ENCODE measurements at places on chromosomes 16 and 17. TPM values are rescaled to one million over a fixed set of nuclear protein-coding genes. Genes with fewer than 3 reads are reported as not detected.

- DNase-seq = no peak
Observed at GRCh38 chr16:52467753-52468152, 79.2 kb downstream of the TOX3 start.

GRCh38 chr17:16975744-16976625 lies 4.1 kb upstream of the TNFRSF13B start:
- DNase-seq = no peak

GRCh38 chr17:67165201-67165600 lies 79.8 kb downstream of the HELZ start:
- no peak for DNase-seq

- DNase-seq = no peak
Observed at GRCh38 chr16:66899310-66899944, 19.1 kb downstream of the PDP2 start.

DNA sequence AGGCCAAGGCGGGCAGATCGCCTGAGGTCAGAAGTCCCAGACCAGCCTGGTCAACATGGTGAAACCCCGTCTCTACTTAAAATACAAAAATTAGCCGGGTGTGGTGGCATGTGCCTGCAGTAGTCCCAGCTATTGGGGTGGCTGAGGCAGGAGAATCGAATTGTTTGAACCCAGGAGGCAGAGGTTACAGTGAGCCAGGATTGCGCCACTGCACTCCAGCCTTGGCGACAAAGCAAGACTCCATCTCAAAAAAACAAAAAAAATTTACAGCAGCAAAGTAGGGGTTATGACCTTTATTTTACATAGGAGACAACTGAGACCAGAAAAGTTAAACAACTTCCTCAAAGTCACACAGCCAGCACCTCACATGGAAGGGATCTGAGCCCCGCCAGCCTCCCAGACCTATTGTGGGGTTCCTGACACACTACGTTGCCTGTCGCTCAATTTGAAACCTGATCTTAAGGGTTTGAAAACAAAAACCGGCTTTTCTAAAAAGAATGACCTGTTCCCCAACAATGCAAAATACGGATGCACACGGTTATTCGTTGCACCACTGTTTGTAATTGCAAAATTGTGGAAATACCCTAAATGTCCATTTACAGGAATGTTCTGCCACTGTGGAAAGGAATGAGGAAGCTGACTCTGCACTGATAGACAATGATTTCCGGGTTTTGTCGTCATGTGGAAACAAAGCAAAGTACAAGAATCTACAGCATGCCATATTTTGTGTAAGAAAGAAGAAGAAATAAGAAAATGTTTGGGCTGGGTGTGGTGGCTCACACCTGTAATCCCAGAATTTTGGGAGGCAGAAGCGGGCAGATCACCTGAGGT lies 77.2 kb downstream of the CNGB1 start:
- DNase-seq = no peak

DNA sequence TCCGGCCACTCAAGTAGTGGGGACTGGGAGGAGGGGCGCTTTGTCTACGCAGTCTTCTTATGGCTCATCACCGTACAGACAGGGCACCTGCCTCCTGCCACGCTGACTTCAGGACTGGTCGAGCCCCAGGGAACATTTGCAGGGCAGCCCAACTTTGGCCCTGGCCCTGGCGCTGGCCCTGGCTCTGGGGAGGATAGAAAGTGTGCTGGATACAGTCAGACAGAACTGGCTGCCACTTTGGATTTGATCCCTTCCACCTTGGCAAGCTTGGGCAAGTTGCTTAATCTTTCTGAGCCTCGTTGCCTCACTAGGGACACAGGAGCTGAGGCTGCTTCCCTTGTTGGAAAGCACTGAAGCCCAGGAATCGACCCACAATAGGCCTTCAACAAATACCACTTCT lies 13.6 kb downstream of the LGALS9 start:
- no peak for DNase-seq

DNA sequence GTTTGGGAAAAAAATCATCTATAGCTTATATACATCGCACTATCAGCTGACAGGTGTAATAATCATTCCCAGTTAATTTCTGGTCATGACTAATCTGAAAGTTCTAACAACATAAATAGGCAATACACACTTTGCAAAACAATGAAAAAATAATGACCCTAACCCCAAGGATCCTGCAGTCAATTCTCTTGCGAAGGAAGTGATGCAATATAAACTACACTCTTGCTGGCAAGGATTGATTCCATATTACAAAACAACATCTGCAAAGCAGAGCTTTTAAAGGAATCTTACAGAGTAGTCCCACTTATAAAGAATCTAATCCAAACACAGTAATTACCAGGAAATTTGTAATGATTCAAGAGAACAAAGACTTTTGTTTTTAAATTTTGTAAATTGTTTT lies 73.4 kb downstream of the MYO1D start:
- no peak for DNase-seq

DNA sequence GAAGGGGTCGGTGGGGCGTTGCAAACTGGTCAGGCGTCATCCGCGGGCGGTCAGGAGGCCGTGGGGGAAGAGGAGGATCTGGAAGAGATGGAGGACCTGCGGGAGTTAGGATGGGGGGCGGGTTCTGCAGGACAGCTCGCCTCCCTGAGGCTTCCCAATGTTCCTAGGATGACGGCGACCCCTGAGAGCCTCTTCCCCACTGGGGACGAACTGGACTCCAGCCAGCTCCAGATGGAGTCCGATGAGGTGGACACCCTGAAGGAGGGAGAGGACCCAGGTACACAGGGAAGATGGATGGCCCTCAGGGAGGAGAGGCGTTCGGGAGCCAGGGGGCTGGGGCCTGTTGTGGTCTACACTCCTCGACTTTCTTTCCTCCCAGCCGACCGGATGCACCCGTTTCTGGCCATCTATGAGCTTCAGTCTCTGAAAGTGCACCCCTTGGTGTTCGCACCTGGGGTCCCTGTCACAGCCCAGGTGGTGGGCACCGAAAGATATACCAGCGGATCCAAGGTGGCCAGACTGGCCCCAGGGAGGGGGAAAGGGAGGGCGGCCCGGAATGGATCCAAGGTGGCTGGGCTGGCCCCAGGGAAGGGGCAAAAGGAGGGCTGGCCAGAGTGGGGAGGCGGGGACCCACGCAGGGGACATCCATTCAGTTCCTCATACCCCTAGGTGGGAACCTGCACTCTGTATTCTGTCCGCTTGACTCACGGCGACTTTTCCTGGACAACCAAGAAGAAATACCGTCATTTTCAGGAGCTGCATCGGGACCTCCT lies 839 bp downstream of the PLD2 start:
- no peak for DNase-seq

GRCh38 chr16:62965831-62966230 lies 929.6 kb upstream of the CDH8 start:
- no peak for DNase-seq

DNA sequence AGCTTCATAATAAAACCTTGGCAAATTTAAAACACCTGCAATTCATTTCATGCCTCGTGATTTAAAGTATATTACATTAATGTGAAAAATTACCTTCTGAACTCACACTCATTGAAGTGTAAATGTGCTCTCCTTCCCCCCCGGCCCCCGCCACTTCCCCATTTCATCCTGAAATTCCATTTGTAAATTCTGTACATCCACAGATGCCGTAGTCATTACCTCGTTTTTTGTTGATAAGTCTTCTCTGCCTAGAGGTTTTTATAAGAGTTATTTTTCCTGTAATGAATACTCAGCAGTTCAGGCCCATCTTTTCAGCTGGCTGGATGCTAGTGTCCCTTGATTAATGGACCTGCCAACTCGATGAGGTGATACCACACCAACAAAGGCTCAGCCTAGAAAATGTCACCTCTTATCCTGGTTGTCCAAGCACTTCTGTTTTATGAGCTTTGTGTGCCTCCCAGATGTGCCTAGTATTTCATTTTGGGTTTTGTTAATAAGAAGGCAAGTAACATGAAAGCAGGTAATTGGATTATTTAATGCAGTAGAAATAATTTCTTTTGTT lies 64.8 kb upstream of the KIFC3 start:
- no peak for DNase-seq

DNA sequence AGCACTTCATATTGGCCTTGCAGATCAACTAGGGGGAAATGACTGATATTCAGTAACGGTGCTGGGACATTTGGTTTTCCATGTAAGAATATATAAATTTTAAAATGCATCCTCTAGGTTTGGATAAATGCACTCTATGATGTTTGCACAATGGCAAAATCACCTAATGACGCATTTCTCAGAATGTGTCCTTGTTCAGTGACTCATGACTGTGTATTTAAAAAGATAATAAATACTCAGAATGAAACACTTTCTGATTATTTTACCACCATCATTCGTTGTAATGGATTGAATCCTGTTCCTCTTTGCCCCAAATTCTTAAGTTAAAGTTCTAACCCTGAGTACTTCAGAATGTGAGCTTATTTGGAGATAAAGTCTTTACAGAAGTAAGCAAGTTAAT lies 17.2 kb upstream of the ADGRG1 start:
- no peak for DNase-seq

GRCh38 chr16:3961449-3961849 lies 80.9 kb upstream of the CREBBP start:
- peak; percentile 92 for DNase-seq

- no peak for DNase-seq
Observed at GRCh38 chr17:8880466-8880865, 13.0 kb upstream of the PIK3R6 start.

GRCh38 chr17:64256913-64257807 lies 5.9 kb downstream of the TEX2 start:
- peak; percentile 49 for DNase-seq

- no peak for DNase-seq
Observed at GRCh38 chr16:13291591-13292333, 390.4 kb downstream of the SHISA9 start.

- no peak for DNase-seq
Observed at GRCh38 chr16:47895146-47895545, 260.6 kb downstream of the ABCC12 start.

- no peak for DNase-seq
Observed at GRCh38 chr16:78761427-78761826, 662.0 kb downstream of the WWOX start.

DNA sequence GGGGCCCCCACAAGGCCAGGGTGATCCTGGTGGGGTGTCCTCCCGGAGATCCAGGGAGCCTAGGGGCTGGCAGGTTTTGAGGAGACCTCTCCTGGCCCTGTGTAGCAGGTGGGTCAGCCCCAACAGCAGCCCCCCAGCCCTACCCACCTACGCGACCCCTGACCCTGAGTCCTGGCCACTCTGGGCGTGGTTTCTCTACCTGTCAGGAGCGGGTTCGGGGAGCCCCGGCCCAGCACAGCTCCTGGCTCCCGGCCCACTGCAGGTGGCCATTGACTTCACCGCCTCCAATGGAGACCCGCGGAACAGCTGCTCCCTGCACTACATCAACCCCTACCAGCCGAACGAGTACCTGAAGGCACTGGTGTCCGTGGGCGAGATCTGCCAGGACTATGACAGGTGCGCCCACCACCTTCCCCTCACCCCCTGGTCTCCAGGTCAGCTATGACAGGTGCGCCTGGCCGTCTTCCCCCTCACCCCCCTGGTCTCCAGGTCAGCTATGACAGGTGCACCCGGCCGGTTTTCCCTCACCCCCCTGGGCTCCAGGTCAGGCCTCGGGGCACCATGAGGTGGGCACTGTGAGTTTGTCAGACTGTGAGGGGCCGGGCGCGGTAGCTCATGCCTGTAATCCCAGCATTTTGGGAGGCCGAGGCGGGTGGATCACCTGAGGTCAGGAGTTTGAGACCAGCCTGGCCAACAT lies 13.0 kb downstream of the CPNE7 start:
- DNase-seq = no peak

DNA sequence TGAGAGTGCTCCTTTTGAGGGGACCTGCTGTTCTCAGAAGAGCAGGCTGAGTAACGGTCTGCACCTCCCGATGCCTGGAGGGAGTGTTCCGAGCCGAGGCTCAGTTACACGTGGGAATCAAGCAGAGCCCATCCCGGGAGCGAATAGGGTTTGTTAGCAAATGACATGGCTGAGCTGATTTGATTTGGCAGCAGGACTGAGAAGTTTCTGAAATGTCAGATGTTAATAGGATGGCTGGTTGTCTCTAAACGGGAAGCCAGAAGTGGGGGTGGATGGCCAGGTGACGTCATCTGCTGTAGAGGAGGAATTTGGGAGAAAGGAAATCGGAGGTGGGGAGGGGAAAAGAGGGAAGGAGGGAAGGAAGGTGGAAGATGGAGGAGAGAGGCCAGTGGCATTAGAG lies 128.0 kb downstream of the RAP1GAP2 start:
- no peak for DNase-seq

DNA sequence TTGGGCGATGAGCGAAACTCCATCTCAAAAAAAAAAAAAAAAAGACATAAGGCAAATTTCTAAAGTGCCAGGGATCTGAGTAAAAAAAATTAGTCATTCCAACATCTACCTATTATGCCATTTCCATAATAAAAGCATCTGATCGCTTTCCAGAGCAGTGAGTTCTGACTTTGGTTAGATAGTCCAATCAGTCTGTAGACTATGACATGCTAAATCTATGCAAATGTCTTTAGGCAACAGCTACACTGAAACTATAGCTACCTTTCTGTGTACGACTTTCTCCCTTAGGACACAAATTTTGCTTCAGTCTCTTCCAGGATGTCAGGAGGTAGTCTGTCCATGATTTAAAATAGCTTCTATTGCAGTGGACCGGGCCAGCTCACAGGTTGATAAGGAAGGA lies 58.9 kb upstream of the ARHGAP44 start:
- DNase-seq = no peak

The C17orf100 gene
- 1.5 TPM for total RNA-seq

The CIITA gene
- total RNA-seq = 4.1 TPM

The LGALS9B gene
- not detected for total RNA-seq

The TEKT1 gene
- total RNA-seq = not detected

The SP6 gene
- 0.05 TPM for total RNA-seq

The PLD2 gene
- total RNA-seq = 10.5 TPM

The MYCBPAP gene
- 1.5 TPM for total RNA-seq

The SUPT4H1 gene
- total RNA-seq = 118 TPM

The KCNAB3 gene
- total RNA-seq = 0.37 TPM

The SAMD14 gene
- total RNA-seq = not detected

The KRTAP3-2 gene
- total RNA-seq = not detected

The CRYBA1 gene
- not detected for total RNA-seq

The CCL13 gene
- not detected for total RNA-seq

The LGALS3BP gene
- 1,214 TPM for total RNA-seq

The ELAC2 gene
- 73.6 TPM for total RNA-seq

The CEP112 gene
- 3.0 TPM for total RNA-seq

The TMEM208 gene
- 60.7 TPM for total RNA-seq

The ABCC11 gene
- total RNA-seq = 1.5 TPM

The ZPBP2 gene
- not detected for total RNA-seq
